ENCODE measurements at places on chromosomes 5 and 9.

DNA sequence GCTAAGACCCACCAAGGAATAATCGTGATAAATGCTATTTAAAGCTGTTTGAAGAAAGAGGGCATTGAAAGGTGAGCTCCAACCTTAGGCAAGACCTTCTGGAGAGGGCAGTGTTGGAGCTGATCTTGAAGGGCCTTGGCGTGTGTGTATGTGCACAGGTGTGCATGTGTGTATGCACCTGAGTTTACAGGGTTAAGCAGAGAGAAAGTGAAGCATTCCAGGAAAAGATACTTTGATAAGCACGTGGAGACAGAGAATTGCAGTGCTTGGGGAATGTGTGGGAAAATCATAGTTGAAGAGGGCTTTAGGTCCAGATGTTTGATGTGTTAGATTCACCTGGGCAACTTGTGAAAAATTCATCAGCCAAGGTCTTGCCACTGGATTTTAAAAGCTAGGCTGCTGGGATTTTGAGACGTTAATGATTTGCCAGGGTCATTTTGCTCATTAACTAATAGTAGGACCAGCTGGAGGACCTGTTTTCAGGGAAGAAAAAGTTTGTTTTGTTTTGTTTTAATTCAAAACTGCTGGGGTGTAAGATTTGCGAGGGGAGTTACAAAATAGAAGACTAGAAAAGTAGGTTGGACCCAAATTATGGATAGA, 78.3 kb upstream of the ANKRD55 start:
- H3K4me3 ChIP-seq = no peak overlapping the region
- H3K36me3 ChIP-seq = no peaks in the 10 kb centered on the region
- peak overlapping the region; percentile 70 for H3K27ac ChIP-seq
- no peak for DNase-seq
- no peaks in the 10 kb centered on the region for H3K27me3 ChIP-seq
- H3K4me1 ChIP-seq = peaks cover 22% of the 10 kb centered on the region

DNA sequence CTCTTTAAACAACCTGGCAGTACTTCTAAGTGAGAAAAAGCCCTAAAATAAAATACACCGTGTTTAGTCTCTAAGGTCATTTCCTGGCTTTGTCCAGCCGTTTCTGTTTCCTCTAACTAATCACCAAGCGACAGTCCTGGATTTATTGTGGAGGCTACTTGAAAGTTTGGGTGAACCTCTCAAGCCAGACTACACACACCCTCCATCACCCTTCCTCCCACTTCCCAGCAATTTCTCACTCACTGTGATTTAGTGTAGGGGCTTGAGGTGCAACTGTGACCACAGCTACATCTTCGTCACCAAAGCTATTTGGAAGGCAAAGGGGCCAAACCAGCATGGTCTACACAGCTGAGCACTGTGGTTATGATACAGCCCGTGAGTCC, 240.0 kb upstream of the SLC24A2 start:
- DNase-seq = no peak
- H3K4me3 ChIP-seq = no peak overlapping the region
- H3K27me3 ChIP-seq = no peaks in the 10 kb centered on the region
- H3K27ac ChIP-seq = no peak overlapping the region

- DNase-seq = no peak
- no peak overlapping the region for H3K27ac ChIP-seq
- no peaks in the 10 kb centered on the region for H3K36me3 ChIP-seq
- no peak overlapping the region for H3K4me3 ChIP-seq
- no peaks in the 10 kb centered on the region for H3K4me1 ChIP-seq
- no peaks in the 10 kb centered on the region for H3K27me3 ChIP-seq
Observed at GRCh38 chr5:3740546-3741373, 145.1 kb downstream of the IRX1 start.

DNA sequence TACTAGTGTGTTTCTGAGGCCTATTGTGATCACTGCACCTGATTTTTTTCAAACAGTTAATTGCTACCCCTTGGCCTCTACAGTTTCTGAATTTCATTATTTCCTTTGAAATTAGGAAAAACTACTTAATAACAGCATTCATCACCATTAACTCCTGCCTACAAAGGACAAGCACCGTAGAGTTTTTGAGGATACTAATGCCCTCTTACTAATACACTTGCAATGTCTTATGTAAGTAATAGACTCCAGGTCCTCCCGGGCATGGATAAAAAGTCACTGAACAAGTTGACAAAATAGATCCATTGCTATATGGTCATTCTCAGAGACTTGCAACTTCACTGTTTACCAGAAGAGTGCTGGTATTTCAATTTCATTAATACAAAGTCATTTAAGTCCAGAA, 1172.5 kb downstream of the CDH12 start:
- no peak overlapping the region for H3K27ac ChIP-seq
- H3K36me3 ChIP-seq = no peaks in the 10 kb centered on the region
- no peak overlapping the region for H3K4me3 ChIP-seq
- H3K27me3 ChIP-seq = no peaks in the 10 kb centered on the region

GRCh38 chr5:143619040-143619439, 192.9 kb upstream of the HMHB1 start:
- H3K27me3 ChIP-seq = no peaks in the 10 kb centered on the region
- no peak for DNase-seq
- H3K4me3 ChIP-seq = no peak overlapping the region
- H3K36me3 ChIP-seq = no peaks in the 10 kb centered on the region

DNA sequence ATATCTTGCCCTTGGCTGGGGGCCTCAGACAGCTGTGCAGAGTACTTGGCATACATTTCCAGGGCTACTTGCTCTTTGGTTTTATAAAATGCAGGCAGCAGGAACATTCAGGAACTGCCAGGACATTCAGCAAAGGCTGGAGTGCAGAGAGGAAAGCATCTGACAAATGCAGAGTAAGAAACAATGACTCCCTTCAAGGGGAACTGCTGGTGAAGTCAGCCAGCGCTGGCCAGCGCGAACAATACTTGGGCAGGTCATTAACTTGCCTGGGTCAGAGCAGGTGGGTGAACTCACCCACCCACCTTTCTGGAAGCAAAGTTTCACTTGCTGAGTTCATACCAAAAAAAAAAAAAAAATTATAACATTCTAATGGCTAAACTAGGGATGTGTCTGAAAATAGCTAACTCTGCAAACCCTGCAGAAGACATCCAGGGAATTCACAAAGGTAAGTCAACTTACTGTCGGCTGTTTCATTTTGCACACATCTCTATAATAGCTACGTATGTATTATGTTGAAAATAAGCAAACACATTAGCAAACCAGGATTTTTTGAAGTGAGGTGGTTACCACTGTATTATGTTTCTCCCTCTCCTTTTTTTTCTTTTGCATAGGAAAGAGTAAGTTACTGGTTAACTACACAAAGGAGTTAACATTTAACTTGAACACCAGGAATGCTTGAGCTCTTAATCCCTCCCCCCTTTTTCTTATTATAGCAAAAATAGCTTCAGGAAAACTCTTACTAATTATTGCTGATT, 152.2 kb downstream of the GLIS3 start:
- no peaks in the 10 kb centered on the region for H3K36me3 ChIP-seq
- no peak overlapping the region for H3K4me3 ChIP-seq
- H3K27ac ChIP-seq = no peak overlapping the region
- peaks cover 31% of the 10 kb centered on the region for H3K4me1 ChIP-seq
- no peaks in the 10 kb centered on the region for H3K27me3 ChIP-seq

DNA sequence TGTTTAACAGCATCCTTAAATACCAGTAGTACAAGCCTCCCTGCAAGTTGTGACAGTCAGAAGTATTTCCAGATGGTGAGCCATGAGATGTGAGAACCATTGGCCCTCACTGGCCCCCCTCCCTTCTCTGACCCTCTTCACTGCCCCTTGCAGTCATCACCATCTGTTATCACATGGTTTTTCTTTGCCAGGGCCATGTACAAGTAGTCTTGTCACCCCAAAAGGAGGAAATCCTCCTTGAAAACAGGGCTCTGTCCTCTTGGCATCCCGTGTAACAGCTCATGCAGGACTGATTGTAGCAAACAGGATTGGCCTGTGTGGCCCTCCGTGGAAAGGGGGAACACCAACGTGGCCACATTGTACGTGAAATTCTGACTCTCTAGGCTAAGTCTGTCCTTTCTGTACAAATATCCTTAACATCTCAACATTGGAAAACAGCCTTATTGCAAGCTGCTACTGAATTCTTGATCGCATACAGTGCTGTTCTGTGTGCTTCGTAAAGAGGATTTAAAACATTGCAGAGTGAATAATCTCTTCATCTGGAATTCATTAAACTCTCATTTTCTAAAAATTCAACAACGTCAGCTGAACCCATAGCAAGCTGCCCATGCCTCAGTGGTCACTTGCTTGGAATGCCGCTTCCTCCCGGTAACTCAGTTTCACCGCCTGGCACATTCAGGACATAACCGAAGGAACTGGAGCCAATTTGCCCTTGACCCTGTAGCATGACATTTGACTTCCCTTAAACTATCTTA, 171.7 kb downstream of the ATPSCKMT start:
- no peak overlapping the region for H3K27ac ChIP-seq
- no peaks in the 10 kb centered on the region for H3K4me1 ChIP-seq
- no peaks in the 10 kb centered on the region for H3K36me3 ChIP-seq
- DNase-seq = no peak
